ENCODE measurements at places on chromosomes 3 and 15.

DNA sequence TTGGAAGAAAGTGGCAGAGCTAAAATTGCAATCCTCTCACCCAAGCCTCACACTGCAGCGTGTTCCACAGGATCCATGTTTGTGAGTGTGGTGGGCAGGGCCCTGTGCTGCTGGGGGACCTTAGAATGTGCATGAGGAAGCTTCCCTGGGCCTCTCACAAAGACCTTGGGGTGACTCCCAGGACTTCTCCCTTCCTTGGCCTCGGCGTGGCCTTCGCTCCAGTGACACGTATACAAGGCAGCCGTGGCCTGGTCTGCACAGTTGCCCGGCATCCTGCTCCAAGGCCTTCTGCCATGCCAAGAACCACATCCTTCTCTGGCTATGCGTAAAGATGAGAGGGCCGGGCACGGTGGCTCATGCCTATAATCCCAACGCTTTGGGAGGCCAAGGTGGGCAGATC, 196.4 kb downstream of the UACA start:
- peaks cover 3% of the 10 kb centered on the region for H3K4me1 ChIP-seq
- no peak overlapping the region for H3K27ac ChIP-seq
- no peaks in the 10 kb centered on the region for H3K36me3 ChIP-seq
- no peak for DNase-seq
- peaks cover 4% of the 10 kb centered on the region for H3K27me3 ChIP-seq

DNA sequence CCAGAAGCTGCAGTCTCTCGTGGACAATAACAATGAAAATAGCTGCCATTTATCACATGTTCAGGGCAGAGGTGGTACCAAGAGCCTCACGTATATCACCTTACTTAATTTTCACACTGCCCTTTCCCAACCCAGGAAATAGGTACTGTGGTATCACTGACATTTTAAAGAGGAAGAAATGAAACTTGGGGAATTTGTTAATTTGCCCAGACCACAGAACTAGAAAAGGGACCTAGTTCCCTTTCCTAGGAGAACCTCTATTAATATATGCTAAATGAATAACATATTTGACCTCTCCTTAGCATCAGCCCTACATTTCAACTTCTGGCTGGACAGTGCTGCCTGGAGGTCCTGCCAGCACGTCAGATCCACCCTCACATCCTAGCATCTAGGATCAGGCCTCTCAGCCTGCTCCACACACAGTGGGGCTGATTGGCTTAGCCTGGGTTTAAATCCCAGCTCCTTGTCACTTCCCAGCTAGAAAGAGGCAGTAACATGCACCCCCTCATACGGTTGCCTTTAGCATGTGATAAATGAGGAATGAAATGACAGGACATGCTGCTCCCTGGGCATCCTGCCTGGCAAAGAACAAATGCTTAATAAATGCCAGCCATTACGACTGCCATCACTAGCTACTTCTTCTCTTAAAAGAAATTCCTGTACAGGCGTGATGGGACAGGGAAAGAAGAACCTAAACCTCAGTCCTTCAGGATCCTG, 95.1 kb upstream of the TNFAIP8L3 start:
- no peaks in the 10 kb centered on the region for H3K36me3 ChIP-seq
- H3K4me1 ChIP-seq: no peaks in the 10 kb centered on the region
- no peak overlapping the region for H3K4me3 ChIP-seq

- peaks cover 7% of the 10 kb centered on the region for H3K4me1 ChIP-seq
- no peaks in the 10 kb centered on the region for H3K27me3 ChIP-seq
- H3K4me3 ChIP-seq: no peak overlapping the region
- DNase-seq: peak; percentile 64
- peaks cover 11% of the 10 kb centered on the region for H3K36me3 ChIP-seq
These were observed 19.5 kb downstream of the MESD start for GRCh38 chr15:80970018-80970657.

- H3K27me3 ChIP-seq: peaks cover 47% of the 10 kb centered on the region
- no peaks in the 10 kb centered on the region for H3K4me1 ChIP-seq
- no peak for DNase-seq
- no peaks in the 10 kb centered on the region for H3K36me3 ChIP-seq
- no peak overlapping the region for H3K27ac ChIP-seq
These were observed 89.2 kb downstream of the CERS3 start for GRCh38 chr15:100439514-100439913.

GRCh38 chr3:94076055-94076454, 13.2 kb downstream of the NSUN3 start:
- H3K4me1 ChIP-seq: peaks cover 54% of the 10 kb centered on the region
- H3K27ac ChIP-seq: no peak overlapping the region
- no peak for DNase-seq
- H3K36me3 ChIP-seq: peaks cover 6% of the 10 kb centered on the region
- H3K4me3 ChIP-seq: no peak overlapping the region
- H3K27me3 ChIP-seq: no peaks in the 10 kb centered on the region

- no peak overlapping the region for H3K4me3 ChIP-seq
- no peak for DNase-seq
- no peak overlapping the region for H3K27ac ChIP-seq
- H3K27me3 ChIP-seq: no peaks in the 10 kb centered on the region
- H3K36me3 ChIP-seq: peaks cover 27% of the 10 kb centered on the region
These were observed 17.3 kb downstream of the AP3S2 start for GRCh38 chr15:89876396-89877082.

DNA sequence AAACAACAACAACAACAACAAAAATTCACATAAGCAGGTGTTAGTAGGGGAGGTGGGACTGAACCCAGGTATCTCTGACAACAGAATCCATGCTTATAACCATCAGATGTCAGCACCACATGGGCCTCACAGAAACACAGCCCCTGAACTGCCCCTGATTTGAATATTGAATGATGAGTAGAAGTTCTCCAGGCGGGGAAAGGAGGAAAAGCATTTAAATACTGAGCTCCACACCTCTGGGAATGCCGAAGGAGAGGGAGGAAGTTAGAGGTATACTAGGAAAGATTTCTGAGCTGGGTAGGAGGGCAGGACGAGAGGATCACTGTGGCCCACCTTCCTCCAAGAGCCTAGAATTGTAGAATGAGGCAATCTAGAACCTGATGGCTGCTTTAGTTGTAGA, 31.9 kb upstream of the EIF4A2 start:
- DNase-seq: no peak

DNA sequence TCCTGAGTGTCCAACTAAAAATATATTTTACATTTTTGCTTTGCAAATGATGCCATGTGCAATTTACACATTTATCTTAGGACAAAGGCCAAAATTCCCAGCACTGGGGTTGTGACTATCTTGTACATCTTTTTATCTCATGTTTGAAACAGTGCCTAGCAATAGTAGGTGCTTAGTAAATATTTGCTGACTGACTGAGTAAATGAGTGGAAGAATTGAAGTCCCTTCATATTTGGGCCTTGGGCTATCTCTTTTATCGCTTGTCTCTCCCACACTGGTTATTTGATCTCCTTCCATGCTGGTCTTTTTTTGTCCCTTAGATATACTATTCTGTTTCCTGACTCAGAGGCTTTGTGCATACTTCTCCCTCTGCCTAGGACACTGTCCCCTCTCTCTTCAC, 213.1 kb upstream of the GOLGA6L4 start:
- H3K27ac ChIP-seq: no peak overlapping the region
- DNase-seq: no peak
- H3K4me3 ChIP-seq: no peak overlapping the region

DNA sequence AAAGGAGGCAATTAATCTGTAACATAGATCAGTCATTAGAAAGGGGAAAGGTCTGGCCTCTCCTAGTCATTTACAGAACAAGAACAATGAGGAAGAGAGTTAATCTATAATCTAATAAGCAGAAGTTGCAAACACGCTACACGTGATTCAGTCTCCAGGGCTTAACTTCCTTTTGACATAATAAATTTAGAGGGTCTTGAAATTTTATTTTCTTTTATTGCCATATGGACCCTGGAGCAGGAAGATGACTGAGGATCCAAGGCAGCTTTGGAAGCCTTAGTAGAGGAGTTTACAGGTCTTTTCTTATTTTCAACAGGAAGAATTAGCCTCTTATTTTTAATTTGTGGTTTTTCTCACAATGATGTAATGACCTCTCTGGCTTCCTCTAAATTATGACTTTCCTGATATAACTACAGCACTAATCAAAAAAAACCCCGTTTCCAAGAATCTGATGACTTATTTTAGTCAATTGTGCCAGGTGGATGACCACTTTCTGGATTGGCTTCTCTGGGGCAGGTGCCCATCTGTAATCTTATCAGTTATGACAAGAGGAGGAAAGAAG, 32.2 kb downstream of the ADGRG7 start:
- H3K36me3 ChIP-seq: no peaks in the 10 kb centered on the region
- no peak overlapping the region for H3K4me3 ChIP-seq
- no peak overlapping the region for H3K27ac ChIP-seq

GRCh38 chr3:197008436-197009209, 21.0 kb downstream of the MELTF start:
- H3K36me3 ChIP-seq: no peaks in the 10 kb centered on the region
- H3K4me1 ChIP-seq: peaks cover 6% of the 10 kb centered on the region
- H3K27ac ChIP-seq: no peak overlapping the region
- H3K27me3 ChIP-seq: no peaks in the 10 kb centered on the region
- DNase-seq: no peak

GRCh38 chr3:56368846-56369245, 99.4 kb downstream of the ERC2 start:
- no peaks in the 10 kb centered on the region for H3K36me3 ChIP-seq
- no peak overlapping the region for H3K27ac ChIP-seq
- no peaks in the 10 kb centered on the region for H3K4me1 ChIP-seq
- peaks cover 25% of the 10 kb centered on the region for H3K27me3 ChIP-seq

- H3K27me3 ChIP-seq: no peaks in the 10 kb centered on the region
- peaks cover 2% of the 10 kb centered on the region for H3K4me1 ChIP-seq
- no peak overlapping the region for H3K4me3 ChIP-seq
These were observed 37.1 kb upstream of the TSC22D2 start for GRCh38 chr3:150370999-150371398.

GRCh38 chr15:27219636-27220035, 248.7 kb downstream of the GABRG3 start:
- DNase-seq: no peak
- no peak overlapping the region for H3K27ac ChIP-seq
- no peak overlapping the region for H3K4me3 ChIP-seq
- no peaks in the 10 kb centered on the region for H3K36me3 ChIP-seq
- no peaks in the 10 kb centered on the region for H3K4me1 ChIP-seq

DNA sequence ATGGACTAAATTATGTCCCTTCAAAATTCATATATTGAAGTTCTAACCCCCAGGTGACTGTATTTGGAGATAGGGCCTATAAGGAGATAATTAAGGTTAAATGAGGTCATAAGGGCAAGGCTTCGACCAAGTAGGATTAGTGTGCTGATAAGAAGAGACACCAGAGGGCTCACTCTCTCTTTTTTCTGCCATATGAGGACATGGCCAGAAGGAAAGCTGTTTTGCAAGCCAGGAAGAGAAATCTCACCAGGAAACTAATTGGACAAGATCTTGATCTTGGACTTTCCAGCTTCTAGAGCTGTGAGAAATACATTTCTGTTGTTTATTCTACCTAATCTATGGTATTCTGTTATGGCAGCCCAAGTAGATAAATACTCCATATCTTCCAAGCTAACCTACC, 503.6 kb upstream of the NAALADL2 start:
- no peaks in the 10 kb centered on the region for H3K27me3 ChIP-seq
- H3K36me3 ChIP-seq: no peaks in the 10 kb centered on the region

GRCh38 chr3:71903112-71903495, 118.2 kb upstream of the PROK2 start:
- H3K36me3 ChIP-seq: no peaks in the 10 kb centered on the region
- peaks cover 30% of the 10 kb centered on the region for H3K27me3 ChIP-seq
- DNase-seq: no peak
- peaks cover 3% of the 10 kb centered on the region for H3K4me1 ChIP-seq
- no peak overlapping the region for H3K4me3 ChIP-seq

GRCh38 chr15:44596511-44597010, 59.6 kb downstream of the EIF3J start:
- no peak overlapping the region for H3K4me3 ChIP-seq
- H3K36me3 ChIP-seq: peaks cover 72% of the 10 kb centered on the region
- DNase-seq: no peak
- H3K27me3 ChIP-seq: no peaks in the 10 kb centered on the region
- peak overlapping the region; percentile 75 for H3K27ac ChIP-seq

GRCh38 chr3:125245521-125245920, 33.0 kb upstream of the SLC12A8 start:
- DNase-seq: no peak
- no peaks in the 10 kb centered on the region for H3K27me3 ChIP-seq
- H3K27ac ChIP-seq: no peak overlapping the region
- peaks cover 11% of the 10 kb centered on the region for H3K36me3 ChIP-seq
- H3K4me3 ChIP-seq: no peak overlapping the region
- peaks cover 20% of the 10 kb centered on the region for H3K4me1 ChIP-seq

- no peak overlapping the region for H3K4me3 ChIP-seq
- H3K27me3 ChIP-seq: peaks cover 11% of the 10 kb centered on the region
- DNase-seq: no peak
These were observed 20.5 kb upstream of the CCDC54 start for GRCh38 chr3:107356706-107357105.

DNA sequence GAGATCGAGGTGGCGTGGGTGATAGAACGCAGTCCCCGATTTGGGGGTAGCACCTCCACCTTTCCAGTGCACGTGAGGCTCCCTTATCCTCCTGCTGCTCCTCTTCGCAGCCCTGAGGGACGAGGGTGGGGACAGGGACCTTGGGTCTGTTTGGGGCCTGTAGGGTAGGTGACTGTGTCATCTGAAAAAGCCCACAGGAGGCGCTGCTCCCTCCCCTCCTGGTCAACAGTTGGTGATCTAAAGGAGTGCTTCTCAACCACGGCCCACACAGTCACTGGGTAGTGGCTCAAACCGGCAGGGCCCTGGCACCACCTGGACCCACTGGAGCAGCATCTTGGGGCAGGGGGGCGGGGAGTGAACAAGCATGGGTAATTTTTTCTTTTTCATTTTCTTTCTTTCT, 7.1 kb downstream of the LRRK1 start:
- H3K27me3 ChIP-seq: peaks cover 65% of the 10 kb centered on the region
- no peaks in the 10 kb centered on the region for H3K36me3 ChIP-seq
- H3K27ac ChIP-seq: no peak overlapping the region
- no peak for DNase-seq

- DNase-seq: no peak
- no peaks in the 10 kb centered on the region for H3K27me3 ChIP-seq
- H3K27ac ChIP-seq: no peak overlapping the region
These were observed 490.5 kb downstream of the ZNF385D start for GRCh38 chr3:21260507-21260906.

DNA sequence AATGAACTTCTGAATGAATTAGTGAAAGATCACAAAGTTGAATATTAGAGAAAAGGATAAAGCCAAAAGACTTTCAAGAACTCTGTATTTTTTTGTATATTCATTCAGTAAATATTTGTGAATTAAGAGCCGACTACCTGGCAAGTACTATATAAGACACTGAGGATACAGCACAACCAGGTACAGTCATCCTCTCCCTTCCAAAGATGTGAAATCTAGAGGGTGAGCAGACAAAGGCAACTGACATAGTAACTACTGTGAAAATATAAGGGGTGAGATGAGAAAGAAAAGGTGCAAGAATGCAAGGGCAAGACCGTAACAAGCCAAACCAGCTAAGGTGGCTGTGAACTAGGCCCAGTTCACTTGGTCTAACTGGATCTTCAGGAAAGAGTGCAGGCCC, 974.6 kb upstream of the CFAP20DC start:
- H3K27ac ChIP-seq: no peak overlapping the region
- DNase-seq: no peak
- H3K4me1 ChIP-seq: no peaks in the 10 kb centered on the region
- H3K4me3 ChIP-seq: no peak overlapping the region
- H3K36me3 ChIP-seq: no peaks in the 10 kb centered on the region

All from effector memory CD8-positive, alpha-beta T cell (primary cell).